ENCODE measurements at places on chromosomes 4 and X.

GRCh38 chr4:8704632-8705031, 112.1 kb downstream of the CPZ start:
- DNase-seq: no peak

GRCh38 chr4:158850800-158851644, 82.2 kb downstream of the FNIP2 start:
- DNase-seq: no peak

- no peak for DNase-seq
Observed at GRCh38 chrX:23788521-23788920, 5.5 kb downstream of the SAT1 start.

- no peak for DNase-seq
Observed at GRCh38 chr4:73750730-73751129, 10.4 kb downstream of the CXCL8 start.

DNA sequence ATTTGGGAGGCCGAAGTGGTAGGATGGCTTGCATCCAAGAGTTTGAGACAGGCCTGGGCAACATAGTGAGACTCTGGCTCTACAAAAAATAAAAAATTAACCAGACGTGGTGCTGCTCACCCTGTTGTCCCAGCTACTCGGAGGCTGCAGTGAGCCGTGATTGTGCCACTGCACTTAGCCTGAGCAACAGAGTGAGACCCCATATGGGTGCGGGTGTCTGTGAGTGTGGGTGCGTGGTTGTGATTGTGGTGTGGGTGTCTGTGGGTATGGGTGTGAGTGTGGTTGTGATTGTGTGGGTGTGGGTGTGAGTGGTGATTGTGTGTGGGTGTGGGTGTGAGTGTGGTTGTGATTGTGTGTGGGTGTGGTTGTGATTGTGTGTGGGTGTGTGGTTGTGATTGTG, 114.6 kb downstream of the UBE2K start:
- DNase-seq: no peak

DNA sequence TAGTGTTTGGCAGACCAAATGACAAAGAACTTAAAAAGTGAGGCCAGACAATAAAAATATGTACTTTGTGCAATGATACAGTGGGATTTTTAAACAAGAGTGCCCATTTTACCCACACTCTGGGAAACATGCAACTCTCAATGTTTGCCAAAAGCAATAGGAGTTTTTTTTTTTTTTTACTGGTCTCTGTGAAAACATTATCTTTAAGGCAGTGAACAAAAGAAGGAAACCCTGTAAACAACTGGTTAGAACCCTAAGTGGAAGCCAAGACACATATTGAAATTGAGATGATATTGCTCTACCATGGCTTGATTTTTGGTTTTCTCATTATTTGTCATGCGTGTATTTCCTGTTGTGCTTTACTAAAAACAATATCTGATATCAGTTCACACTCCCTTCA, 67.2 kb upstream of the PPP3CA start:
- DNase-seq: no peak

DNA sequence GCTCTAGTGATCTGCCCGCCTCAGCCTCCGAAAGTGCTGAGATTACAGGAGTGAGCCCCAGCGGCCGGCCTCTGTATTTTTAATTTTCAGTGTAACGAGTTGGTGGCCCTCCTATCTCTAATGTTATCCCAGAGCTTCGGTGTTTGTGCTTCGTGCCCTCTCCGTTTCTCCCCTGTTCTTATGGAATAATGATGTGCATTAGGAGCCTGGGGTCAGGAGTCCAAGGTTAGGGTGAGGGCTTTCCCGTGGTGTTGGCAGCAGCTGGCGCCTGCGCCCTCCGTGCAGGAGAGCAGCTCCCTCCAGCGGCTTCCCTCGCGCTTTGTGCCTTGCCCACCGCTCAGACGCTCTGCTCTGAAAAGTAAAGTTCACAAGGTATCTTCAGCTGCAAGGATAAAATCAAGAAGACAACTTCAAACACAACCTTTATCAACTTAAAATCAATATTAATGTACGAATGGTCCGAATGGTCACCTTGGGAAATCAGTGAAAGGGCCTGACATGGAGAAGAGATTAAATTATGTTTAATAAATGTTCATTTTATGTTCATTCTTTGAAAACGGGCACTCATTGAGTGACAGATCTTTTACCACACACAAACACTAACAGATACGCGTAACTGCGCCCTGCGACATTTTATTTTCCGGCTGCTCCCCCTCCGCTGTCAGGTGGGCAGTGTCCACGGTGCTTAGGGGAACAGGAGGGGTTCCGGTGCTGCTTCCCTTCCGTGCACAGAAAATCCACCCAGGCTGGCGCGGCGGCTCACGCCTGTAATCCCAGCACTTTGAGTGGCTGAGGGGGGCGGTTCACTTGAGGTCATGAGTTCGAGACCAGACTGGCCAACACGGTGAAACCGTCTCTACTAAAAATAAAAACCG, 62.4 kb downstream of the TRAPPC11 start:
- DNase-seq: peak; percentile 54

GRCh38 chrX:1355131-1356046, 18.8 kb downstream of the IL3RA start:
- no peak for DNase-seq

- no peak for DNase-seq
Observed at GRCh38 chr4:84455697-84456096, 43.4 kb downstream of the NKX6-1 start.

DNA sequence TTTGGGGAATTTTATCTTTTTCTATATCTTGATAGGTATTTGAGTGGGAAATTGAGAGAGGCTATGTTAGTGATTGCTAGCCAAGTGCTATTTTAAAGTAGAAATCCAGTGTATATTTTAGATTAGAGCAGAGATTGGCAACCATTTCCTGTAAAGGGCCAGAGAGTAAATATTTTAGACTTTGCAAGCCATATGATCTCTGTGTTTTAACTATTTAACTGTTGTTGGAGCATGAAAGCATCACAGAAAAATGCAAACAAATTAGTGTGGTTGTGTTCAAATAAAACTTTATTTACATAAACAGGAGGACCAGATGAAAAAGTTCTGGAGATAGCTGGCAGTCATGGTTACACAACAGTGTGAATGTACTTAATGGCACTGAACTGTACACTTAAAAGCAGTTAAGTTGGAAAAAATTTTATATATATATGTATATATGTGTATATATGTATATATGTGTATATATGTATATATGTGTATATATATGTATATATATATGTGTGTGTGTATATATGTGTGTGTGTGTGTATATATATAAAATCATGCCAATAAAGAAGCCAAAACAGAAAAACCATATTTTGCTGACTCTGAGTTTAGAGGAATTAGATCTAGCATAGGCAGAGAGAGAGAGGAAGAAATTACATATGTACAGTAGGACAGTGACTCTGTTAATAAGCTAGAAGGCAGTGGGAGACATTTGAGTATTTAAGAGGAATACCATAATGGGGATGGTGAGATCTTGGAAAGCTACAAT, 83.4 kb downstream of the TMEM164 start:
- DNase-seq: no peak

GRCh38 chr4:53541577-53542206, 49.6 kb downstream of the LNX1 start:
- DNase-seq: no peak

- DNase-seq: no peak
Observed at GRCh38 chr4:131609039-131609438, 1540.1 kb upstream of the PCDH10 start.

DNA sequence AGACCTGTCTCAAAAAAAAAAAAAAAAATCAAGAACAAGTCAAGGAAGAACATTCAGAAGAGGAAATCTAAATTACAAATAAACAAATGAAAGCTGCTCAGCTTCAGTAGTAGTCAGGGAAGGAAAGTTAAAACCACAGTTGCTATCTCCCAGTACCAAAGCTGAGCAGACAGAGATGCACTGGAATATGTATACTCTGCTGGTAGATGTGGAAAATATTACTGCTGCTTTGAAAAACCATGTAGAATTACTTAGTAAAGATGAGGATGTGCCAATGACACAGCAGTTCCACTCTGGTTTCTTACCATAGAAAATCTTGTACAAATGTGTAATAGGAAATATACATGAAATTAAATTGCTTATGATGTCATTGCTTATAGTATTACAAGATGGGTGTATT, 25.1 kb upstream of the PRKX start:
- no peak for DNase-seq

- no peak for DNase-seq
Observed at GRCh38 chr4:81914623-81915022, 442.9 kb upstream of the RASGEF1B start.

- DNase-seq: no peak
Observed at GRCh38 chr4:24226023-24226422, 336.2 kb upstream of the PPARGC1A start.

- no peak for DNase-seq
Observed at GRCh38 chr4:94976371-94977011, 218.7 kb downstream of the BMPR1B start.

DNA sequence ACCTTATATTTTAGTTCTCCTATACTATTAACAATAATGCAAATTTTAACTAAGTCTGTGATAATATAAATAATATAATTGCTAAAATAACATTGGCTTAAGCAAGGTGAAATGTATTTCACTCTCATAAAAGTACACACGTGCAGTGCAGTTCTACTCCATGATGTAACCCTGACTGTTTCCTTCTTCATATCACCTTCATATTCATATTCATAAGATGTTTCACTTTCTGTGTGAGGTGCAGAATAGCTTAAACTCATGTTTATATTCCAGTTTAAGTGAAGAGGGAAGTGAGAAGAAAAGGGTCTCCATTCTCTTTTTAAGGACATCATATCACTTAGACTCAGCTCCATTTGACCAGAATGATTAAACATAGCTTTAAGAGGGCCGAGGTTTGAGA, 1810.0 kb upstream of the PCDH10 start:
- no peak for DNase-seq

DNA sequence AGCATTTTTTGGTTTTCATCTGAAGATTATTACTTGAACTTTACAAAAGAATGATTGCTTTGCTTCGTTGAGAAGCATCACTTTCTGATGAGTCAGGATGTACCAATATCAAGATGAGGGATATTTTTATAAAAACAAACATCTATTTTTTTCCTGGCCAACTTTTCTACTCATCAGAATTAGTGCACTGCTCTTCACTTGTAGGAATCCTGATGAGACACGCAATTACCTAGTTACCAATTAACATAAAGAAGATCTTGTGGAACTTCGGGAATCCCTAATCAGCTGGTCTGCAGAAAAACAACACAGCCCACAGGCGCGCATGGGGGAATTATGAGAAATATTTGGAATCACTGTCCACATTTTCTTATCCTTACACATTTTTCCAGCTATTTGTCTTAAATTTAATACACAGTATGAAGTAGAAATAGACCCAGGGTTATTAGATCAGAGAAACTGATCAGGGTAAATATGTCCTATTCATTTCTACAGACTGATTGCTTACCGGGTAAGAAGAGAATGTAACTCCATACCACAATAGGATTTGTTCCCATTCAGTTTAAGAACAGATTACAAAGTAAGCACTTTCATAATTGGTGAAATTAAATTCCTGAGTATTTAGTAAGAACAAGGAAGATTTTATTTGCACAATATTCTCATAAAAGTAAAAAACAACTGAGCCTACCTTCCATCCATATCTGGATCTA, 50.9 kb downstream of the MFAP3L start:
- no peak for DNase-seq

GRCh38 chr4:108219998-108220397, 51.3 kb upstream of the LEF1 start:
- DNase-seq: no peak

- no peak for DNase-seq
Observed at GRCh38 chr4:186844059-186844681, 120.5 kb upstream of the FAT1 start.

GRCh38 chr4:108512615-108513505, 107.5 kb upstream of the RPL34 start:
- peak; percentile 13 for DNase-seq

- no peak for DNase-seq
Observed at GRCh38 chr4:118843237-118843636, 7.3 kb upstream of the SEC24D start.

DNA sequence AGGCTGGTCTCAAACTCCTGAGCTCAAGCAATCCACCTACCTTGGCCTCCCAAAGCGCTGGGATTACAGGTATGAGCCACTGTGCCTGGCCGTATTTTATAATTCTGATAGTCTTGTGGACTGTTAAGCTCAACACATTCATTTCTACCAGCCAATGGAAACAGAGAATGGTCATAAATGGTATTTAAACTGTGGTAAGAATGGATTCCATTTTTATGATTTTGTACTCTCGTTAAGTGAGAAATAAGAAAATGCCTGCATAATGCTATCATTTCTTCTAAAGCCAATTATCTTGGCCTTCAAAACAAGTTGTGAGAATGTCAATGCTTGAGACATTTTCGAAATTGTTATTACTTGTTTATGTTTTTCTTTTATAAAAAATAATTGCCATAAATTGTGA, 321.0 kb downstream of the IL15 start:
- DNase-seq: no peak

- no peak for DNase-seq
Observed at GRCh38 chrX:20205927-20206708, 60.6 kb downstream of the RPS6KA3 start.

GRCh38 chr4:183493246-183493645, 11.6 kb upstream of the ING2 start:
- DNase-seq: no peak
